ENCODE measurements at places on chromosomes 4 and X. TPM values are rescaled to one million over a fixed set of nuclear protein-coding genes. Genes with fewer than 3 reads are reported as not detected.

DNA sequence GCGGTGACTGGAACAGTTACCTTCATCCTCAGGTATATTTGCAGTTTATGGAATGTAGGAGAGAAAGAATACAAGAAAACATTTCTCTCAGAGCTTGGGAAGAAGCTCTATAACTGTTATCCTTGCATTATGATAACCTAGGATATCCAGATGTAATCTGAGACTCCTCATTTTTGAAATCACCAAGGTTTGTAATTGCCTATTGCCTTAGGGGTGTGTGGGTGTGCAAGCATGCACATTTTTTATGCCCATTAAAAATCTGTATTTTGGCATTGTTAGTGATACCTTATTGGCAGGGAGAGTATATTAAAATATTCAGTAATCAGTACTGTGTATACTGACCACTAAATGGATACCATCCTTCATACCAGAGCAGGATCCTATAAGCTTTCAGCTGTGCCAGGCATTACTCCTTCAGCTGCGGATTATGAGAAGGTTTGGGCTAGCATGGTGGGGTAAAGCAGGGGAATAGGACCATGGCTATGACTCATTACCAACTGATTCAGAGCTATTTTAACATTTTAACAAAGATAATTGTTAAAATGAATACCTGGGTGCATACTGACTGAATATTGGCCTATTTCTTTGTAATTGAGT lies 8.3 kb downstream of the SEC24B start:
- H3K27ac ChIP-seq, result no peak overlapping the region
- H3K36me3 ChIP-seq, result peaks cover 21% of the 10 kb centered on the region
- H3K4me3 ChIP-seq, result no peak overlapping the region
- peaks cover 81% of the 10 kb centered on the region for H3K4me1 ChIP-seq
- H3K27me3 ChIP-seq, result no peaks in the 10 kb centered on the region

Gene UGT2B17
- total RNA-seq, result not detected

GRCh38 chrX:40539214-40540142 lies 41.3 kb upstream of the ATP6AP2 start:
- H3K36me3 ChIP-seq, result no peaks in the 10 kb centered on the region
- no peak for DNase-seq
- H3K4me1 ChIP-seq, result peaks cover 5% of the 10 kb centered on the region
- H3K27me3 ChIP-seq, result no peaks in the 10 kb centered on the region

DNA sequence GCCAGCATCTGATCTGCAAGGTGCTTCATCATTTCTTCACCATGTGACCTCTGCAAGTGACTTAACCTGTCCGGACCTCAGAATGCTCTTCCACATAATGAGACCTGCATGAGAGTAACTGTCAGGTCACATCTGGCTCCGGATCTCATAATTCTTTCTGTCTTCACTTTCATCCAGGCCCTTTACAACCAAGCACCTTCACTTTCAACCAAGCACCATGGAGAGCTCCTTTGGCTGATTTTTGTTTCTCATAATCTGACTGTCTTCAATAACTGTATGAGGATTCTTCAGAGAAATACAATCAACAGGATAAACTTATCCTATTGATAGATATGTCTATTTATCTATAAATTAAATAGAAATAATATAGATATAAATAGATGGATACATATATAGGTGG lies 148.1 kb downstream of the VCX3A start:
- H3K27ac ChIP-seq, result no peak overlapping the region
- H3K4me3 ChIP-seq, result no peak overlapping the region
- no peaks in the 10 kb centered on the region for H3K36me3 ChIP-seq
- H3K27me3 ChIP-seq, result no peaks in the 10 kb centered on the region

Gene CXCL11
- total RNA-seq, result not detected

Gene CT55
- total RNA-seq, result not detected

Gene UGT2B10
- total RNA-seq, result not detected

DNA sequence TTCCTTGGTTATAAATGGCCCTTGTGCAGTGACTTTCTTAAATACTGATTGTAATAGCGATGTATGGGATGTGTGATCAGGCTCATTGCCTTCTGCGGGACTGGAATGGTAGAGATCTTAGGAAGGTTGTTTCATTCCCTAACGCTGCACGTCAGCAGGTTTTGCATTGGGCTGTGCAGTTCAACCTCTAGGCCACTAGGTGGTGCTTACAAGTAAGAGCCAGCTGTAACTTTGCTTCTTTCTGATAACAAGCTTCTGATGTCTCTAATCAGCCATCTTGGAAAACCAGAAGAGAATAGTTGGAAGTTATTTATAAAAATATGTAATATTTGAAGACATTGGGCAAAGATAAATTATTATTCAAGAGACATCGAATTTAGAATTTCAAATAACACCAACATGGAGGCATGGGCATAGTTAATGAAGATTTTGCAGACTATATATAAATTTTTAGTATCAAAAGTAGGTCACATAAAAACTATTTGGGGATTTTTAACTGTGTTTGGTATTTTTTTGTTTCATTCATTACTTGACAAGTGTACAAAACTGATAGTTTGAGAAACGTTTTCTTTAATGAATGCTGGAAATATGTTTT lies 339.7 kb upstream of the PCDH7 start:
- no peak for DNase-seq
- H3K27ac ChIP-seq, result no peak overlapping the region
- no peaks in the 10 kb centered on the region for H3K4me1 ChIP-seq

- DNase-seq, result no peak
- no peaks in the 10 kb centered on the region for H3K36me3 ChIP-seq
- no peak overlapping the region for H3K4me3 ChIP-seq
- no peaks in the 10 kb centered on the region for H3K4me1 ChIP-seq
- H3K27me3 ChIP-seq, result no peaks in the 10 kb centered on the region
- no peak overlapping the region for H3K27ac ChIP-seq
Observed at GRCh38 chr4:179624768-179625181, 2182.5 kb upstream of the AGA start.

GRCh38 chr4:165360041-165360695 lies 18.6 kb upstream of the CPE start:
- no peaks in the 10 kb centered on the region for H3K4me1 ChIP-seq
- no peak for DNase-seq
- no peak overlapping the region for H3K27ac ChIP-seq
- no peak overlapping the region for H3K4me3 ChIP-seq
- H3K27me3 ChIP-seq, result no peaks in the 10 kb centered on the region
- H3K36me3 ChIP-seq, result no peaks in the 10 kb centered on the region

DNA sequence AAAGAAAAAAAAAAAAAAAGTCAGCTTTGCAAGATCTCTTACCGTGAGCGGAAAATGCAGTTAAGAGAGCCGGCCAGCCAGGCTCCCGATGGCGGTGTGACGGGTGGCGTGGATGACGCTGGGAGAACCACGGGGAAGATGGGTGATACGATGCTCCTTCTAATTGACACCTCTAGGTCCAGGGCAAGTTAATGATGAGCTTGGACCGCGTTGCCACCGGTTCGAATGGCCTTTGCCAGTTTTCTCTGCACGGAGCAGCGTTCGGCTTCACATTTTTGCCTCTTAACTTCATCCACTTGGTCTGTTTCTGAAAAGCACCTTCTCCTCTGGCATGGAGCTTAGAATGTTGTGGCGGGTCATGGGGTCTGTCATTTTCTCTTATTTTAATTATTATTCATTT lies 33.2 kb downstream of the SHOX start:
- no peaks in the 10 kb centered on the region for H3K4me1 ChIP-seq
- H3K4me3 ChIP-seq, result no peak overlapping the region
- DNase-seq, result no peak
- H3K27me3 ChIP-seq, result no peaks in the 10 kb centered on the region
- no peak overlapping the region for H3K27ac ChIP-seq
- H3K36me3 ChIP-seq, result no peaks in the 10 kb centered on the region

- no peaks in the 10 kb centered on the region for H3K27me3 ChIP-seq
- H3K36me3 ChIP-seq, result no peaks in the 10 kb centered on the region
- no peak overlapping the region for H3K4me3 ChIP-seq
- H3K4me1 ChIP-seq, result no peaks in the 10 kb centered on the region
- H3K27ac ChIP-seq, result no peak overlapping the region
Observed at GRCh38 chrX:40849906-40850823, 114.8 kb upstream of the MED14 start.

- DNase-seq, result no peak
- no peaks in the 10 kb centered on the region for H3K4me1 ChIP-seq
- H3K27me3 ChIP-seq, result no peaks in the 10 kb centered on the region
- no peaks in the 10 kb centered on the region for H3K36me3 ChIP-seq
- no peak overlapping the region for H3K4me3 ChIP-seq
Observed at GRCh38 chr4:120709991-120710390, 212.5 kb downstream of the PRDM5 start.

DNA sequence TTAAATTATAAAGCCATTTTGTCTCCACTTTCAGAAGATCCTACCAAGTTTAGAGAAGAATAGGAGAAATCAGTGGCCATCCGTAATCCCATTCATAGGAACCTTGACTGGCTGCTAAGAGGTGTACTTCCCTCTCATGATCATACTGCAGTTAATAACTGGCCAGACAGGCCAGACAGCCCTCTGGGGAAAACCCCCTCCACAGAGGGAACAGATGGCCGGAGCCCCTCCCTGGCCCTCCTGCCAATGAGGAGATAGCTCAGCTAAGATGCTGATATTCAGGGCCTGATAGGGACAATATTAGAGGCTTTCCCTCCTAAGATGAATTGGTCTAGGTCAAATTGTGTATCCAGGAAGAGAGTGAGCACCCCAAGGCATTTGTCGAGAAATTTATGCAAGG lies 200.0 kb upstream of the MAOA start:
- DNase-seq, result no peak
- no peaks in the 10 kb centered on the region for H3K36me3 ChIP-seq
- H3K27me3 ChIP-seq, result no peaks in the 10 kb centered on the region
- no peak overlapping the region for H3K27ac ChIP-seq

DNA sequence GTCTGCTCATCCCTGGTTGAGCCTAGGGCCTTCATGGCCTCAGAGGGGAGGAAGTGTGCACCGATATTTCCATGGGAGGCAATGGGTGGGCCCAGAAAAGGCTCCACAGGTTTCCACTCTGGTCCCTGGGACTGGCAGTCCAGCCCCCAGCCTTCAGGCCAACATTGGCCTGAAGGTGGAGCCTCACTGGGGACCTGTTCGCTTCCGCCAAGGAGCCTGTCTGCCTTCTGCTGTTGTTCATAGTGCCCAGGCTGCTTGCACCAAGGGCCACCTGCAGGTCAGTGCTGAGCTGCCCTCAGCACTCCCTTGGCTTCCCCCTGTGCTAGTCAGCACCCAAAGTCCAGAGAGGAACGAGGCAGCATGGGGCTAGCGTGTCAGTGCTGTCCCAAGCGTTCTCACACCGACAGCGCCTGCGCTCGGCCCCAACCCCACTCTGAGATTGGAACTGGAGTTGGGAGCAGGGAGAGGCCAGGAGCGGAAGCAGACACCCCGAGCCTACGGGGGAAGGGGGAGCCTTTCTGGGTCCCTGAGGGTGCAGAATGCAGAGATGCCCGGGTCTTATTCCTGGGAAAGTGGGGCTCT lies 720.7 kb downstream of the PCDH18 start:
- no peaks in the 10 kb centered on the region for H3K4me1 ChIP-seq
- no peak for DNase-seq
- no peak overlapping the region for H3K27ac ChIP-seq
- H3K36me3 ChIP-seq, result no peaks in the 10 kb centered on the region
- H3K4me3 ChIP-seq, result no peak overlapping the region
- H3K27me3 ChIP-seq, result no peaks in the 10 kb centered on the region

- no peaks in the 10 kb centered on the region for H3K36me3 ChIP-seq
- no peaks in the 10 kb centered on the region for H3K27me3 ChIP-seq
- no peak for DNase-seq
- H3K4me3 ChIP-seq, result no peak overlapping the region
- no peaks in the 10 kb centered on the region for H3K4me1 ChIP-seq
Observed at GRCh38 chr4:188127214-188127874, 11.9 kb upstream of the TRIML1 start.

- DNase-seq, result no peak
- H3K27me3 ChIP-seq, result no peaks in the 10 kb centered on the region
- no peaks in the 10 kb centered on the region for H3K36me3 ChIP-seq
Observed at GRCh38 chr4:86218746-86219473, 140.9 kb downstream of the MAPK10 start.

- H3K36me3 ChIP-seq, result no peaks in the 10 kb centered on the region
- peaks cover 2% of the 10 kb centered on the region for H3K27me3 ChIP-seq
- no peak overlapping the region for H3K27ac ChIP-seq
Observed at GRCh38 chrX:109398833-109399232, 83.1 kb downstream of the GUCY2F start.

DNA sequence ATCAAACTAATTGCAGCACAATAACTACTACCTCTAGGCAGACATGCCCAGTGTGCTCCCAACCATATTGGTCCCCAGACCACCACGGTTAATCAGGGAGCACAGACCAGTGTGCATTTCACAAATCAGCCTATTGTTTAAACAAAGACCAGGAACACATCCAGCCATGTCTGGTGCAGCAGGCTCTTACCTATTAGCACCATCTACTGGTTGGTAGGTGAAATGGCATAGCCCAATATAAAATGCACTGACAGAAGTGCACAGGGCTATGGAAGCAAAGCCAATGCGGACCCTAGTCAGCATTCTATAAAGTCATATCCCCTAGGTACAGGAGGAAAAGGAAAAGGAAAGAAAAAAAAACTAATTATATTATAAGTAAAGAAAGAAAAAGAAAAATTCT lies 15.5 kb upstream of the CYLC1 start:
- H3K27me3 ChIP-seq, result no peaks in the 10 kb centered on the region
- no peaks in the 10 kb centered on the region for H3K36me3 ChIP-seq
- H3K4me1 ChIP-seq, result no peaks in the 10 kb centered on the region

- no peaks in the 10 kb centered on the region for H3K27me3 ChIP-seq
- H3K36me3 ChIP-seq, result no peaks in the 10 kb centered on the region
- H3K27ac ChIP-seq, result no peak overlapping the region
- no peak overlapping the region for H3K4me3 ChIP-seq
- DNase-seq, result no peak
Observed at GRCh38 chr4:78984593-78984992, 45.4 kb upstream of the PAQR3 start.

DNA sequence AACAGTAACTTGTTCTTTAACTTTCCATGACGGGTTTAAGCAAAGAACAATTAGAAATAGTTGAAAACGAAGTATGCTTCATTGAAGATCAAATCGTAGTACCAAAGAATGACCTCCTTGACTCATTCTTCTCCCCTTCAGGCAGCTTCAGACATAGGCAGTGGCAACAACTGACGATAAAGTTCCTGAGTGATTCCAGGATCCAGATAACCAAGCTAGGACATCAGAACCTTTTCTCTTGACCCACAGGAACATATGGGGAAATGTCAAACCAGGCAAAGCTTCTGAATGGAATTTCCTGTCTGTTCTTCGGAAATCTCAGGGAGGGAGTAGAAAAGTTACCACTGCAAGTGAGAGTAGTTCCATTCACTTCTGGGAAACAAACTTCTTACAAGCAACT lies 74.2 kb downstream of the HS3ST1 start:
- no peaks in the 10 kb centered on the region for H3K36me3 ChIP-seq
- no peak overlapping the region for H3K27ac ChIP-seq
- no peak overlapping the region for H3K4me3 ChIP-seq
- no peaks in the 10 kb centered on the region for H3K4me1 ChIP-seq
- no peak for DNase-seq
- H3K27me3 ChIP-seq, result no peaks in the 10 kb centered on the region

DNA sequence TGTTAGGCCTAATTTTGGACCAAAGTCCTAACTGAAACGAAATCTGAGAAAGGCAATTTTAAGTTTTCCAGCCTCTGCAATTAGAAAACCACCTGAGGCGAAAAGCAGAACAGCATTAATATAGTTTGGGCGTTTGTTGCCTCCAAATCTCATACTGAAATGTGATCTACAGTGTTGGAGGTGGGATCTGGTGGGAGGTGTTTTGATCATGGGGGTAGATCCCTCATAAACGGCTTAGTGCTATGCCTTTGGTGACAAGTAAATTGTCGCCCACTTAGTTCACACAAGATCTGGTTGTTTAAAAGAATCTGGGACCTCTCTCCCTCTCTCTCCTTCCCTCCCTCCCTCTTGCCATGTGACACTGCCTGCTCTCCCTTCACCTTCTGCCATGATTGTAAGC lies 5.7 kb downstream of the FAM241A start:
- H3K4me1 ChIP-seq, result peaks cover 8% of the 10 kb centered on the region
- no peak overlapping the region for H3K27ac ChIP-seq
- H3K36me3 ChIP-seq, result no peaks in the 10 kb centered on the region
- no peak overlapping the region for H3K4me3 ChIP-seq
- H3K27me3 ChIP-seq, result no peaks in the 10 kb centered on the region
